Karpas-422 (cell line): ENCODE measurements at places on chromosomes 1 and 21.

GRCh38 chr1:60145771-60146170, 72.2 kb upstream of the C1orf87 start:
- DNase-seq, result no peak

DNA sequence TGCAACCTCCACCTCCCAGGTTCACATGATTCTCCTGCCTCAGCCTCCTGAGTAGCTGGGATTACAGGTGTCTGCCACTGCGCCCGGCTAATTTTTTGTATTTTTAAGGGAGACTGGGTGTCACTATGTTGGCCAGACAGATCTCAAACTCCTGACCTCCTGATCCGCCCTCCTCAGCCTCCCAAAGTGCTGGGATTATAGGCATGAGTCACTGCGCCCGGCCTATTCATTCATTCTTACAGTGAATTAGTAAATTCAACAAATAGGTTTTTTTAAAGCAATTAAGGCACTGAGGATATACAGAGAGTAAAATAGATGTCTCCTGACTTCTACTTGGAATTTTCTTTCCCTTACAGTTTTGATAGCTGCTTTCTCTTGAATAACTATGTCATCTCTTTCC, 43.5 kb downstream of the CDC42 start:
- no peak for DNase-seq

GRCh38 chr1:73903092-73903491, 294.9 kb downstream of the LRRIQ3 start:
- DNase-seq, result no peak

DNA sequence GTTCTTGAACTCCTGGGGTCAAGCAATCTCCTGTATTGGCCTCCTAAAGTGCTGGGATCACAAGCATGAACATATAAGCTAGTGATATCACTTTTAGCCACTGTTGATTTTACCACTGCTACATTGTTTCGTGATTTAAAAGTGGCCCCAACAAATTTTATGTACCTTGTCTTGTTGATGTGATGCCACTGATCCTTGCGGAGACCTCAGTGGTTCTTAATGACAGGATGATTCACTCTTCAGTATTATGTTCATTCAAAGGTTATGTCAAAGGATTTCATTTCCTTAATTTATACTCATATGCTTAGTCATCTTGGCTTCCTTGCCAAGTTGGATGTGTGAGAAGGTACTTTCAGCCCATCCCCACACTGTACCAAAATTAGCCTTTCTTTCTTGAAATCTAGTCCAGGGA, 12.1 kb downstream of the PRKACB start:
- DNase-seq, result no peak

GRCh38 chr1:195236991-195237889, 1371.0 kb downstream of the KCNT2 start:
- no peak for DNase-seq

DNA sequence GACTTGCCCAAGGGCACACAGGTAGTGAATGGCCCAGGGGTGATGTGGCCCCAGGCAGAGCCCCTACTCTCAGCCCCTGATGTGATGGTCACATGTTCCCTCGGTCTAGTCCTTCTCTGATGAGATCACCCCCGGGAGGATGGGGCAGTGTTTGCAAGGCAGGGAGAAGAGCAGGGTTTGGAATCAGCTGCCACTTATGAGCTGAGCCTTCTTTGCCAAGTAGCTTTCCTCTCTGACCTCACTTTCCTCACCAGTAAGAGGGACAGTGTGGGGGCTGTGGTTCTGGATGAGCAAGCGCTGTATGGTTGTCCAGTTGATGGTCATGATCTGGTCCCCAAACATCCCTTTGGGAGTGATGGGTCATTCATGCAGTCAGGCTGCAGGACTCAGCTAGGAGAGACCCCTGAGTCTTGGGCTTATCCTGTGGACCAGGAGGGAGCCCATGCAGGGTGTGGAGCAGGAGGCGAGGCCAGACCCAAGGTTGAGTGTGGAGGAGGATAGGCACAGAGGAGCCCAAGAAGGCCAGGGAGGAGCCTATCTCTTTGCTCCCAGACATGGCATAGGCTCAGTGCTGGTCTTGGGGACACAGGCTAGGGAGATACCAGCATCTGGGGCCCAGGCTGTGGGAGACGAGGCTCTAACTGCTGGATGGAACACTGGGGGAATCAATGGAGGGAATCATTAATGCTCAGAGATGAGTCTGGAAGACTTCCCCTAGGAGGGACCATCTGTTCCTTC, 15.9 kb upstream of the PEAR1 start:
- no peak for DNase-seq
